ENCODE measurements at places on chromosomes 6 and 20.

- no peak for DNase-seq
These were observed 306.4 kb downstream of the CD83 start for GRCh38 chr6:14423955-14424354.

GRCh38 chr6:33898771-33899170 lies 95.0 kb upstream of the MLN start:
- no peak for DNase-seq

DNA sequence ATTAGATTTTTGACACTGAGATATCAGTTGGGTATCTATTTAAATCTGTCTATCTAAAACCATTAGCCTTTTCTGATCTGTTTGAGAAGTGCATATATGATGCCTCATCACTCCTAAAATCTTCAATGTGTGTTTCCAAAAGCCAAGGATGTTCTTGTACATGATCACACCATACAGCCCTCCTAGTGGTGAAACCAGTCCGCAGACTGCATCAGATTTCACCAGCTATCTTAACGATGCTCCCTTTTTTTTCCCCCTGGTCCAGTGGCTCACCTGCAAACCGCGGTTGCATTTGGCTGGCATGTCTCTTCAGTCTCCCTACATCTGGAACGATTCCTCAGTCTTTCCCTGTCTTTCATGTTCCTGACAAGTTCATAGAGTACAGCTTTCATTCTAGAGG lies 4.0 kb downstream of the KIZ start:
- DNase-seq = no peak

- DNase-seq = no peak
These were observed 31.4 kb downstream of the PTK7 start for GRCh38 chr6:43107344-43108062.

GRCh38 chr6:139754898-139755775 lies 380.7 kb upstream of the CITED2 start:
- DNase-seq = no peak

DNA sequence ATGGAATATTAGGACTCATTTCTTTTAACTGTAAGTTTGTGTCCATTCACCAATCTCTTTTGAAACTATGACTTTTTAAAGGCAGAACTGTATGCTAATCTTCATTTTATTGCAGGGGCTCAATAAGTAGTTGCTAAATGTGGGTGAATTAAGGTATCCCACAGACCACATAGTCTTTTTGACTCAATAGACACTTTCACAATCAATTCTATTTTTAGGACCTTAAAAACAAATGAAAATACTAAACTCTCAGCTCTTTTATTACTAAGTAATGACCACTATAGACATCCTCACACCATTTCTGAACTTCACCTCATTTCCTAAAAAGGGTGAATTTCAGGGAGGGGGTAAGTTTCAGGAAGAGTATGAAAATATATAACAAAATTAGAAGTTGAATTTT lies 106.8 kb upstream of the BEND6 start:
- DNase-seq = no peak

DNA sequence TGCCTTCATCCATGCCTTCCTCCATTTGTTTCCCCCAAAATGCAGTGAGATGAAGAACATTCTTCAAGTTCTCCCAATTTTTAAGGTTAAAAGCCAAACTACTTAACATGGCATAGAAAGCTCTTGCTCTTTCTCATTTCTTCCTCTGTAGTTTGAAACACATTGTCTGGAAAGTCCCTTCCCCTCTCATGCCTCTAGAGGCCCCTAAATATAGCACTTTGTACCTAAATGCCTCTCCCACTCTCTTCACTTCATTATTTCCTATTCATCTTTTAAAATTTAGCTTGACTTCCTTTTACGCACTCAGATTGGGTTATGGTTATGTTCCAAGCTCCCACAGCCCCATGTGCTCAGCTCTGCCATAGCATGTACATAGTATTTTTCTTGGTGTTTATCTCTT lies 389.3 kb downstream of the HDGFL1 start:
- DNase-seq = no peak

DNA sequence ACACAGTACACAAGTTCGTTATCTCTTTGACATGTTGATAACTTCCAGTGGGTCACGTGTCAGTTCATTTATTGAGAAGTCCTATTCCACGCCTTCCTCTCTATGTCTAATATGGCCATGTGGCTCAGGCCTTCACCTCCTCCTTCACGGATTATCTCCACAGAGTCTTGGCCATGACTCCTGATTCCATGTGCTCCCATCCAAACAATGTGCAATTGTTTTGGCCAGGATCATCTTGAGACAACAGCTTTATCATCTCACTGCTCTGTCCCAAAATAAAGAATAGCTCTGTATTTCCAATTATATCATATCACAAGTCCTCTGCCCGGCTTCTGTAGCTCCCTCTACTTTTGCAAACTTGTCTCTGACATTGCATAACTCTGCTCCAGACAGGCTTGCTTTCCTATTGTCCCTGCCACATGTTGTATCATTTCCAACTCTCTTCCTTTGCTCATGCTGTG lies 11.1 kb upstream of the TXNDC5 start:
- DNase-seq = peak; percentile 58

- no peak for DNase-seq
These were observed 818.9 kb upstream of the SLC35B3 start for GRCh38 chr6:9254251-9254650.

- no peak for DNase-seq
These were observed 168.0 kb downstream of the CDH4 start for GRCh38 chr20:61420056-61420455.

DNA sequence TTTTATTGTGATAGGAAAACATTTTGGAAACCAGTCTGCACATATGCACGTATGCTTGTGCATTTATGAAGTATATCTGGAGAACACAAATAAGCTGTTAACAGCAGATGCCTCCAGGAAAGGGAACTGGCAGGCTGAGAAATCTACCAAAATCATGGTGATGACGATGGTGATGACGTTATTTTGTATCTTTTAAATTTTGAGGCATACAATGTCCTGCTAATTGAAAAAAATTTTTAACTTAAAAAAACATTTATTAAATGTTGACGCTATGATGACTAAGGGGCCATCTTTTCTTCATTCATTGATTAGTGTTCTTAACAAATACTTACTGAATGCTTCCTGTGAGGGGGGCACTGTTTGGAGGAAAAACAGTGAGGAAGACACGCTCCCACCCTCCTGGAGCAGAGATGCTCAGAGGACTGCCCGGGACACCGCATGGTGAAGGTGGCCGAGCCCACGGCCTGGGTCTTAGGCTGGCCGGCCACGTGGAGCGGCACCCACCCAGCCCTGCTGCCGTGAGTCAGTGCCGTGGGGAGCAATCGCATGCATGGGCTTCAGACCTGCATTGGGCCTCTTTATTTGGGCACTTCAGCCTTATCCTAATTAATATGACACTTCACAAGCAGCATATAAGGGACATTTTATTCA lies 15.9 kb upstream of the ENTPD6 start:
- DNase-seq = no peak

DNA sequence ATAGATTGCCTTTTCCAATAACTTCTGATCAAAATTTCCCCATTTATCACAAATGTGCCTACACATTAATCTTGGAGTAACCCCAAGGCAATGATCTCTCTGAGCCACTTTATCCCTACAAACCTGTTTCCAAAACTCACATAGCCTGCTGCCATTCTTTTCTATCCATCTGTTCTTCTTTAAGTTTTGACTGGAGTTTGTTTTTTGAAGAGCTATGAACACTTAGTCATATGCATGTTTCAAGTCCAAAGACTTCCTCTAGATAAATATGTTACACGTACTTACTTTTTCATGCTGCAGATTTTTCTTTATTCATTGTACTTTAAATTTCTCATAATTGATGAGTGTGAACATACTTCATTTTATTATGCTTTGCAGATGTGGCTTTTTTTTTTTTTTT lies 488.9 kb upstream of the CITED2 start:
- no peak for DNase-seq

- peak; percentile 82 for DNase-seq
These were observed 43.1 kb downstream of the CD109 start for GRCh38 chr6:73739096-73739495.

GRCh38 chr6:41683273-41683522 lies 44.9 kb downstream of the MDFI start:
- DNase-seq = no peak

GRCh38 chr20:12394786-12395185 lies 477.1 kb downstream of the BTBD3 start:
- DNase-seq = no peak

GRCh38 chr6:128280960-128281359 lies 239.4 kb downstream of the PTPRK start:
- DNase-seq = no peak

- DNase-seq = peak; percentile 25
These were observed 11.6 kb upstream of the DSE start for GRCh38 chr6:116359131-116359530.

DNA sequence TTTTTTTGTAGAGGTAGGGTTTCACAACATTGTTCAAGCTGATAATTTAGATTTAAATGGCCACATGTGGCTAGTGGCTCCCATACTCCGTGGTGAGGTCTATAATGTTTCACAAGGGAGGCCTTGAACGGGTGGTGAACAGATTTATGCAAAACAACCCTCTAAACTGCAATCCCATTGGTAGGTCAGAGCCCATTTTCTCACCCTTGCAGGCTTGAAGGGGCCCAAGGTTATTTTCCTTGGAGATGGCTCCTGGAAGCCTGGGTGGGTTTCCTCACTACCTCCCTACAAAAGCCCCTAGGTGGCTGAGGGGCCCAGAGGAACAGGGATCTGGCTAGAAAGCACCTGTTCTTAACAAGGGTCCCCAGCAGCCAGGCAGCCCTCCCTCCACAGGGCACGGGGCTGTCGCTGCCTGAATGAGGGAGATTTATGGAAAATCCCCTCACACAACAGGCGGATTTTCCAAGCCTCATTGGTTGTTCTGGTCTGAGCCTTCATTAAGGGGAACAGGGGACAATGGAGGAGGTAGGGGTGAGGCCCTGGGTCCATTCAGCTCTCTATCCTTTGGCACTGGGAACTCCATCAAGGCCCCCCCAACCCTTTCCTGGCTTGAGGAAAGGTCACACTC lies 64.6 kb downstream of the VEGFA start:
- no peak for DNase-seq

GRCh38 chr6:111926731-111927302 lies 53.6 kb upstream of the FYN start:
- no peak for DNase-seq

DNA sequence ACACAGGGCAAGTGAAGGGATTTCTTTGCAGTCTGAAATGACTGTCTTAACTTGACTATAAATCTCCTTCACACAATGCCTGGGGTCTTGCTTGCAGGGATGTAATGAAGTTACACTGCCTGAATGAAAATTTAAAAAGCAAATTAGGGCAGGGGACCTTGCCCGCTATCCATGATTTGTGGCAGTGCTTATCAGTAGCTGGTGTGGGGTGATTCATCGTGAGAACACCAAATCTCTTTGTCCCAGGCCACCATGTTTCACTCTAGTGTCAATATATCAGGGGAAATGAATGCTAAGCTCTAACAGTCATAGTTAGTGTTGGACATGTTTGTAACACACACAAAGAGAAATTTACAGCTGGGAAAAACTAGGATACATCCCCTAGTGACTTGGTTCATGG lies 713.7 kb upstream of the EPHA7 start:
- no peak for DNase-seq

- DNase-seq = no peak
These were observed 105.3 kb downstream of the CEBPB start for GRCh38 chr20:50295762-50296449.

DNA sequence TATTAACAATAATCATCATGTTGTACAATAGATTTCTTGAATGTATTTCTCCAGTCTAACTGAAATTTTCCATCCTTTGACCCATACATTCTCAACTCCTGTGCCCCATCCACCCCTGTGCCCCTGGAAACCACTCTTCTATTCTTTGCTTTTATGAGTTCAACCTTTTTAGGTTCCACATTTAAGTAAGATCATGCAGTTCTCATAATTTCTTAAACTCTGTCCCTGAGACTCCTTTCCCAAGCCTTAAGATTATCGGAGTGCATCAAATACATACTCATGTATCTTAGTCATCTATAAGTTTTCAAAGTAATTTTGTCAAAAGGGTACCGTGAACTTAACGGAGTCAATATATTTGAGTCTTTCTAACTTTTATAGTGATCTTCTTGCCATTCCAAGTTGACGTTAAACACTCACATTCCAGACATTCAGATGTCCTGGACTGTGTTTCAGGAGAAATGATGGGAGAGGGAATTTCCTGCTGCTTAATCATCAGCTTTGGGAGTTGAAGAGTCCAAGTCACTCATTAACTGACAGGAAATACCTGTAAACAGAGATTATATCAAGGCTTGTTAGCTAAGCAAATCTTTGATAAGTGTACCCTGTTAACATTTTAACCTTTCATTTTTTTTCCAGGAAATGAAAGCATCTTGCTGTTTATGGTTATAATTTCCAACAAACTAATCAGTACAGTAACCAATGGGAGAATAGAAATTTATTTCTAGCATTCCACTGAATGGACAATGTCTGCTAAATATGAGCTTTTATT lies 73.3 kb downstream of the ADGRG6 start:
- no peak for DNase-seq

DNA sequence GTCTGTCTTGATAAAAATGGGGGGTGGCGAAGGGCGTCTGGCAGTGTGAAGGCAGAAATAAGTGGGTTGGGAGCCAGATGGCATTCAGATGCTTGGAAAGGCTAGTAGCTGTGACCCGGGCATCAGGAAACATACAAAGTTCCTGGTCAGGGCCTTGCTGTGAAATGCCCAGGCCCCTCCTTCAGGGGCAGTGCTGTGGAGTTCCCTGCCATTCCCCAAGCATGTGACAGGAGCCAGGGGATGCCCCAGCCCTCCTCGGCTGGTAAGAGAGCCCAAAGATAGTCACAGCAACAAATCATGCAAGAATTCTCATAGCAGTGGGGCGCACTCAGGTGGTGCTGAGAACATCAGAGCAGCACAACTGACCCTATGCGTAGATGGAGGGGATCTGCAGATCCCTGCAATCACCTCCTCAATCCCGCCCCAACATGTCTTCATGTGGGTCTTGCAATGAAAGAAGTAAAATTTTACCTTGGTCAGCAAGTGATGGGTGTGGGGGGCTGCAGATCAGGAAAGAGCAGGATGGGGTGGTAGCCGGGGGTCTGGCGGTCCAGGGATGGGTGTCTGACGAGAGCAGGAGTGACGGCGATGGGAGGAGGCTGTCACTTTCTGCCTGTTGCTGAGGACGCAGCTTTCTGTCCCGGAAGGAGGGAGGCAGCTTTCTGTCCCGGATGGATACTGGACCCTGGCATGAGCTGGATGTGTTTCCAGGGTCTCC lies 39.5 kb downstream of the SLC22A1 start:
- no peak for DNase-seq

GRCh38 chr6:56026455-56027180 lies 151.2 kb upstream of the BMP5 start:
- no peak for DNase-seq

All from Kasumi-1 (cell line).